Dermis blood vessel endothelial cell (primary cell): ENCODE measurements at places on chromosomes 1 and 21. TPM values are rescaled to one million over a fixed set of nuclear protein-coding genes. Genes with fewer than 3 reads are reported as not detected.

The SLC9C2 gene
- not detected in 2 replicates for total RNA-seq

The SLC44A3 gene
- total RNA-seq = 2.9 and 3.0 TPM in 2 replicates

The SPRR1A gene
- not detected in 2 replicates for total RNA-seq

The PALMD gene
- total RNA-seq = 63.3 and 106 TPM in 2 replicates

The FAM72C gene
- 0.34 and 1.7 TPM in 2 replicates for total RNA-seq

The FMN2 gene
- total RNA-seq = 0.14 and 1.5 TPM in 2 replicates

The LAPTM5 gene
- 23.1 and 39.9 TPM in 2 replicates for total RNA-seq

The FNDC5 gene
- 0.85 and 0.88 TPM in 2 replicates for total RNA-seq

The COPA gene
- 248 and 276 TPM in 2 replicates for total RNA-seq

The CFAP107 gene
- total RNA-seq = not detected in 2 replicates

The AMY1C gene
- total RNA-seq = not detected in 2 replicates

The HEYL gene
- under 0.01 and 0.14 TPM in 2 replicates for total RNA-seq

The CCDC30 gene
- total RNA-seq = 0.28 and 0.68 TPM in 2 replicates

The SMIM1 gene
- total RNA-seq = 0.56 and 1.5 TPM in 2 replicates

The TNFSF4 gene
- 2.7 TPM in 2 replicates for total RNA-seq

The FMOD gene
- total RNA-seq = 11.4 and 21.2 TPM in 2 replicates

The RHBG gene
- total RNA-seq = not detected in 2 replicates

The CYYR1 gene
- 20.1 and 26.9 TPM in 2 replicates for total RNA-seq

The MASP2 gene
- total RNA-seq = not detected in 2 replicates

The VANGL2 gene
- under 0.01 and 0.05 TPM in 2 replicates for total RNA-seq

The C1QC gene
- total RNA-seq = not detected in 2 replicates
